ENCODE measurements at places on chromosomes 3 and 15.

GRCh38 chr3:16975083-16975482 is 90.3 kb downstream of the PLCL2 start:
- DNase-seq: no peak

DNA sequence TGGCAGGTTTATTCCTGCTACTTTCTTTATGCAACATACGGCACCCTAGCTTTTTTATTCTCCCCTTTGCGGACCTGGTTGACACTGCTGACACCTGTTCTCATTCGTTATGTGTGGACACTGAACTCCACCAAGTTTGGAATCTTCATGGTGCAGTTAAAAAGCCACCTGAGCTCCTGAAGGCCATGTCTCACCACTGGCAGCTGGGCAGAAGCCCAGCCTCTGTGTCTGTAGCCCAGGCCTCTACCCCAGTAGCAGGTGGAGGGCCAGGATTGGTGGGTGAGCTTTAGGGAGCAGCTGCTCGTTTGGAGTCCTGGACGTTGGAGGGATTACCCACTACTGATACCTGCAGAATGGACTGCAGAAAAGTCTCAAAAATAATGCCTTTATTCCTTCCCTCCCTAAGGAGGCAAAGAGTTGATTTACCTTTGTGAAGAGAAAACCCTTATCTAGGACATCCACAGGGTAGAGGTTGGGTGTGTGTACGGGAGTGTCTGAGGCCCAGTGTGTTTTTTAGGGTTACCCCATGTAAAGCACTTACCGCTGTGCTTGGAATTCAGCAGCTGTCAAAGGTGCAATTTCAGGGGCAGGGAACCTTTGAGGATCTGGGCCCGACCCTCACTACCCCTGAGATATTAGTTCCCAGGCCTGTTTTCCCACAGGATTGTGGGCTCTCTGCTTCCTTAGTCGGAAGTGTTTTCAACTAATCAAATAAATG is 637 bp upstream of the CCNDBP1 start:
- no peak for DNase-seq

DNA sequence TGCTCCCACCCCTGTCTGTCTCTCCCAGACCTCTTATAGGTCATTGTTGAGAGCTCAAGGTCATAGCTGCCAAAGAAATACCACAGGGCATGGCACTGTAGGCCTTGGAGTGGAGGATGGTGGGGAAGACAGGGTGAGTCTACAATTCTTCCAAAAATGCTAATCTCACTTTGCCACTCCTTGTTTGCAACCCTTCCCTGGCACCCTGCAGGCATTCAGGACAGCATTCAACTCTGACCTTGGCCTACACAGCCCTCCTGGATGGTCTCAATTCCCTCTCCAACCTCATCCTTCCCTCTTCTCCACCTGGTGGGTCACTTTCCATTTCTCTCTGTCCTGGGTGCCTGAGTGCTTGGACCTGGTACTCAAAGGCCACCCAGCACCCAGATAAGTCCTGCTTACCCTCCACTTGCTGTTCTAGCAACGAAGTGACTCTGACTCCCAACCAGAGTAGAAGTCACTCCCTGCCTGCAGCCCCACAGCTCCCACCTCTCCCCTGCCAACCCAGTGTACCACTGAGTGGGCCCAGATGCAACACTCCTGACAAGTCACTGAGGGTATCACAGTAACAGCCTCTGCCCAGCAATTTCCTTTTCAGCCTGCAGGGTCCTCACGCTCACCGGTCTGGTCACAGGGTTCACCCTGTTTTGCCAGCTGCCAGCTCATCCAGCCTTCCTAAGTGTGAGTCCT is 36.6 kb downstream of the AMOTL2 start:
- no peak for DNase-seq

GRCh38 chr3:155664925-155665695 is 79.8 kb downstream of the PLCH1 start:
- DNase-seq: no peak

All from activated CD4-positive, alpha-beta T cell treated with anti-CD3 and anti-CD28 coated beads for 24 hours (primary cell).